Uterine smooth muscle cell (primary cell): ENCODE measurements at places on chromosomes 13 and 19. TPM values are rescaled to one million over a fixed set of nuclear protein-coding genes. Genes with fewer than 3 reads are reported as not detected.

Gene CEACAM5
- total RNA-seq, result not detected in 2 replicates

Gene CLEC4M
- total RNA-seq, result not detected in 2 replicates

Gene POU2F2
- 0.77 and 1.00 TPM in 2 replicates for total RNA-seq

Gene CCDC61
- total RNA-seq, result 10.5 and 11.6 TPM in 2 replicates
